ENCODE measurements at places on chromosomes 2 and 18.

DNA sequence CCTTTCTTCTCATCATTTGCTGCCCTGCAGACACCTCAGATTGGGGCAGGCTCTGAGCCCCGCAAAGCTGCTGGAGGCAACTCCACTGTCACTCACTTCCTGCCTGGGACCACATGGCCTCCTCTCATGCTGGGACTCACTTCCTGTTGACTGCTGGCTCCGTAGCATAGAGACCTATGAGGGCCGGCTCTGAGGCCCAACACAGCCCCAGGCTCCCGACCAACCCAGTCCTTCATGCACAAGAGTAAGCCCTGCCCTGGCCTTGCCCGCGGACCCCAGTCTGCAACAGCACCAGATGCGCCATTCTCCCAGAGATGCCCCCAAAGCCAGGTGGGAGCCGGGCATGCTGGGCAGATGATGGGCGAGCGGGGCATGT is 55.7 kb downstream of the DNMT3A start:
- peak; percentile 38 for DNase-seq

- DNase-seq, result no peak
Measured at GRCh38 chr2:234128606-234129005, 78.1 kb downstream of the SPP2 start.

GRCh38 chr2:112483831-112484230 is 1.9 kb downstream of the TTL start:
- DNase-seq, result no peak

DNA sequence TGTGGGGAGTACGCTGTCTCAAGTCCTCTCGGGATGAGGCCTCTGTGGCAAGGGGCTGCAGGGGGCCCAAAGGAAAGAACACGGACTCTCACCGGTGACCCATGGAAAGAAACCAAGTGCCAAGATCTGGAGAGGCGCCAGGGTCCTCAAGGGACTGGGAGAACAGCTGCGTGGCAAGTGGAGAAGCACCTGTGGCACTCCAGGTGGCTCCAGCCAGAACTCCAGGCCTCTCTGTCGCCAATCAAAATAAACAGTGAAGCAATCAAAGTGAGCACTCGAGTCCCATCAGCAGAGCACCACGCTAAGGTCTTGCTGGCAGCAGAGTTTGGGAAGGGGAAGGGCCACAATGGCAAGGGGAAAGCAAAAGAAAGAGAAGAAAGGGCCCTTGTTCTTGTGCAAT is 54.7 kb downstream of the BCL2 start:
- no peak for DNase-seq

DNA sequence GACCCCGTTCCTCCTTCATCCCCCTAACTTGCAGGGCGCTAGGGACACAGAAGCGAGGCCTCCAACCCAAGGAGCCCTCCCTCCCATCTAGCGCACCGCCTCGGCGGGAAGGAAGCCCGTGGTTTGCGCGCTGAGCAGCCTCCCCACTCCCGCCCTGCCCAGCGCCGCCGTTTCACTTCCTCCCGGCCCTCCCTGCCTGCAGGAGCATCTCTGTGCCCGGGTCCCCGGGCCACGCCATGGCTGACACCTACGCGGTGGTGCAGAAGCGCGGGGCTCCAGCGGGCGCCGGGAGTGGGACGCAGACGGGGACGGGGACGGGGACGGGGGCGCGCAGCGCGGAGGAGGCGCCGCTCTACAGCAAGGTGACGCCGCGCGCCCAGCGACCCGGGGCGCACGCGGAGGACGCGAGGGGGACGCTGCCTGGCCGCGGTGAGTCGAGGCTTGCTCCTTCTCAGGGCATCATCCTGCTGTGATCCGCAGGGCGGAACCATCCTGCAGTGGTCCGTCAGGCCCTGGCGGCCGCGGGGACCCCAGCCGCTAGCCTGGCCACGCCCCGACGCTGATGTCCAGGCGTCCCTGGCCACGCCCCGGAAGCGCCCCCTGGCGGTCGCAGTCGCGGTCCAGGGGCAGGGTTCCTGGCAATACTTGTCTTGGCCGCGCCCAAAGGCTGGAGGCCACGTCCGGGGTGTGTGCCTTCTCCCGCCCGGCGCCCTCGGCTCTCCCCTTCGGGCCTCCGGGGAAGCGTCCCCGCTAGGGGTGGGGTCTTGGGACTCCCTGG is 16.4 kb downstream of the PTPN18 start:
- DNase-seq, result peak; percentile 56

GRCh38 chr2:46448641-46449040 is 30.7 kb upstream of the TMEM247 start:
- DNase-seq, result no peak

DNA sequence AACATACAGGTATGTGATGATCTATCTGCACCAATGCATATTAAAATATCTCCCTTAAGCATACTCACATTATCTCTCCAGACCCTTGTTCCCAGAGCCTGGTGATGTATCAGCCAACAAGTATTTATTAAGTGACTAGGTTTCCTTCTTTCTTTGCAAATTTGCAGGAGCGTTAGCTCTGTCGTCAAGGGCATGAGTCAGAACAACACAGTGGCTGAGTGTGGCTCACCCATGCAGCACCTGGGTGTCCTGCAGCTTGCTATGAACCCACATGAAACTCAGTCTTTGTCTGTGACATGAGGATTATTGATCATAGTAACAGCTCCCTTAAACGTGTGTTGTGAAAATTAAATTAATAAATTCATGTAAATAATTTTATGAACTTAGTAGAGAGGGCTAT is 96.6 kb downstream of the PIEZO2 start:
- no peak for DNase-seq

GRCh38 chr2:216024779-216025336 is 11.5 kb upstream of the MREG start:
- DNase-seq, result no peak

DNA sequence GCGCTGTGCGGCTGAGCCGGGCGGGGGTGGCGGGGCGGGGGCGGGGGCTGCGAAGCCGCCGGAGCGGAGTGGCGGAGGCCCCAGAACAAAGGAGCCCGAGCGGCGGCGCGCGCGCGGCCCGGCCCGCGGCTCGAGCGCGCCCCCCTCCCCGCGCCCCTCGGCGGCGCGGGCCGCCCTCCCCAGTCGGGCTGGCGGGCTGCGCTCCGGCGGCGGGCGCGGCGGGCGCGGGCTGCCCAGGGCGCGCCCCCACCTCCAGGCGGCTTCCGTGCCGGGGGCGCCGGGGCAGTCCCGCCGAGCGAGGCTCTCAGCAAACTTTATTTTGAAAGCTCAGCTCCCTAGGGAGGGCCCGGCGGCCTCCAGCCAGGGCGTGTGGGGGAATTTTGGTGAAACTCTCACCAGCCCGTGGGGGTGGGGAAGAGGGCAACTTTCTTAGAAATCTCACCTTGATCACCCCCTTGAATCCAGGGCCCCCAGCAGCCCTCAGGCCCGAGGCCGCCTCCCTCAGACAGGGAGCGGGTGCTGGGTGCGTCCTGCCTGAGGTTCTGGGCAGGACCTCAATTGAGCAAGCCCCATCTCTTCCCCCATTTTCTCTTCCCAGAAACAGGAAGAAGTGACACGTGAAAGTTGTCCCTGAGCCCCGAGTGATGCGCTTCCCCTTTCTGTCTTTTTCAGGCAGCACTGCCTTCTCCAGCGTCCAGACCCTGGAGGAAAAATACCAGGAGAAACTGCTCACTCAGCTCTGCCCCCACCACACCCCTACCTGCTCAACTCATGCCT is 786 bp downstream of the TET3 start:
- no peak for DNase-seq

GRCh38 chr2:174465327-174465726 is 21.5 kb downstream of the GPR155 start:
- DNase-seq, result no peak

- DNase-seq, result no peak
Measured at GRCh38 chr2:71674158-71674851, 220.9 kb downstream of the DYSF start.

DNA sequence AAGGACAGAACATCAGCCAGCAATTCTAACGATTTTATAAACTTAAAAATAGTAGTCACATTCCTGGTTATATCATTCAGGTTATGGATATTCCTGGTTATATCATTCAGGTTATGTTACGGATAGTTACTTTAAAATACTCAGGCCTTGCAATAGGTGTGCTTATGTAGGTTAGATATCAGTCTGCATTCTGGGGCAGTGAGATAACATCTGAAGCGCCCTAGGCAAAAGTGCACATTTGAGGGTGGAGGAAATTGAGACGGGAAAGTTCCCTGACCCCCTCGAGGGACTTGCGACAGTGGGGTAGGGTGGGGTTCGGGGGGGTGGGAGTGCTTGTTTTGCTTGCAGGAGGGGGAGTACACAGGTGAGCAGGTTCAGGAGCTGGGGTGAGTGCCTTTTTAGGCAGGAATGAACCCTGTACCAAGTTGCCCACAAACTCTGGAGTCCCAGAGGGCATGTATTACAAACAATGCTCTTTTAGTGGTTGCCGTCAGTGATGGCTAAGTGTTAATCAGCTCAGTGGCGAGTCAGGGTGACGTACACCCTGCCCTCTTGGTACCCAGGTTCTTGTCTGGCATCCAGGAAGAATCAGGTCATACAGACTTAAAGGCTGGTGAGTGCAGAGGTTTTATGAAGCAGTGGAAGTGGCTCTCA is 31.8 kb downstream of the CREG2 start:
- DNase-seq, result no peak

GRCh38 chr2:102055346-102055990 is 63.7 kb downstream of the IL1R2 start:
- DNase-seq, result no peak

DNA sequence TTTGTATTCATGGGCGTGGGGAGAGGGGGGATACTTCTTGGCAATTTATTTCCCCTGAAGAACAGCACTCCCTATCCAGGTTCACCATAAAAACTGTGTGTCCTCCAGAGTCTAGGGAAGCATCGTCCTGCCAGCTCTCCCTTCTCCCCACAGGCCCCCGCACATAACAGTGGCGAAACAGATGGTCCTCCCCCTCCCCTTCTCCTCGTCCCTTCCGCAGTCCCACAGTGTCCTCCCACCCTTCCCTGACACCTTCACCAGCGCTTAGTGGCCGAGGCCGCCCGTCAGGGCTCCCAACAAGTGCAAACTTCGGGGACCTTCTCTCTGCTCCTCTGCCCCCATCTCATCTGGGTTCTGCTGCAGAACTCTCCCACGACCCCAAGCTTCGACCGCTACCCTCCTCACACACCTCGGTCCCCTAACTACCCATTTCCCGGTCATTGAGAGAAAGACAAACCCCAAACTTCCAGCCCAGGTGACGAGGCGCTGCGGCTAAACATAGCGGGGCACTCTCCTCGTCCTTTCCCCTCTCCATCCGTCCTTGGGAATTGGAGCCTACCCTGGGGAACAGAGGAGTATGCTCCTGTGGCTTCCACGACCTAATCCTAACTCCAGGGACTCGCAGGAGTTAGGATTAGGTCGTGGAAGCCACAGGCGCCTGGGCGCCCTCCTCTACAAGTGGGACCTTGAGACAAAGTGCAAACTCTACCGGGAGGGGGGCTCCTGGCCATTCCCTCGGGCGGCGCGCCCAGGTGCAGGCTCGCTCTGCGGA is 971 bp downstream of the ZNF385B start:
- no peak for DNase-seq

DNA sequence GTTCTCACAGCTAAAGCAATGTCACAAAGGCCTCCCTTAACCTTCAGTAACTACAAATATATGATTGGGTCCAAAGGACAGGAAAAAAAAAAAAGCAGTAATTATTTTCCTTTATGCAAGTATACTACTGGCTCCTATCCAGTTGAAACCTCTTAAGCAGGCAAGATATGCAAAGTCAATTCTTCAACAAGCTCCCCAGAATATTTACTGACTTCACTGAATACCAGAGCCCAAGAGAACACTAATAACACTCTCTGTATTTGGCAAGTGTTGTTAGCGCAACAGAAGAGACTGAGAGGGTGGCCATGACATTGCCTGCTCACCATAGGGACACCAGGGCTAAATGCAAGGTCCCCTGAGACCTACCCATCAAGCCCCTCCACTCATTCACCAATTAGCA is 74.5 kb downstream of the AP1S3 start:
- DNase-seq, result no peak

- no peak for DNase-seq
Measured at GRCh38 chr18:63025251-63026090, 294.1 kb downstream of the BCL2 start.

DNA sequence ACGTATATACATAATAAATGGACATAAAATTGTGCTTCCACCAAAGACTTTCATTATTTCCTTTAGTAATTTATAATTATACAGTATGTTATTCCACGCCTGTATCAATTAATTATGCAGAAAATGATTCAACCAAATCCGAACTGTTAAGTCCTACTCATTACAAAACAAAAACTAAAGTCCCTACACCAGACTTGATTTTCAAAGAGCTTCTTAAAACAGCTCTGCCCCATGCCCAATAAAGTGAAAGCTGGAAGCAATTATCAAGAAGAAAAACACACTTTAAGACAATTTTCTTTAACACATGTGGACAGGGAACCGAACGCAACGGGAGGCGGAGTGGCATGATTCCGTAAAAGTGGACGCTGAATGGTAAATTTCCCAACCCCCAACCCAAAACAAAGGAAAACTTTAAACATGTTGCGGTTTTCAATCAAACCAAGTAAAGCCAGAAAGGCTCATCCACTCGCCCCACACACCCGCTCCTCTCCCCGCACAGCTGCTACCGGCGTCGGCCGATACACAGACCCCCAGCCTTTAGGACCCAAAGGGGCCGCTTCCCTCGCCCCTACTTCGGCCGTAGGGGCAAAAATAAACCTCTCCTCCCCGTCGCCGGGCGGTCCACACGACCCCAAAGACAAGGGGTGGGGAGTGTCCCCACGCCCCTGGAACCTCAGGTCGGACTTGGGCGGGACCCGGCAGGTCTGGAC is 705 bp downstream of the YES1 start:
- no peak for DNase-seq

GRCh38 chr2:113060396-113060795 is 1.4 kb downstream of the IL36RN start:
- DNase-seq, result no peak

DNA sequence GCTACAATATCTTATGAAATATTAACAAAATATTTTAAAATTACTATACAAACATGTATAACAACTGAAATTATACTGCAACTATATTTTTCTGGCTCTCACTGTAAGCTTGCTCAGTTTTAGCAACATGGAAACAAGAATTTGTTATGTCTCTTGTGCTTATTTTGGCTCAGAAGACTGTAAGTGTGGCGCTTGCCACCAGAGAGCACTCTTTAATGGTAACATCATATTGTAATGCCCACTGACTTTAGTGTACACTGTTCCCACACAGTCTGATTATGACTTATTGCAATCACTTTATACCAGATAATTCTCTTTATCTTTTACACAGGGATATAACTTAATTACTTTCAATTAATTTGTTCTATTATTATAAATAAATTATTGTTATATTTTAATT is 1500.6 kb upstream of the TMEFF2 start:
- no peak for DNase-seq
